ENCODE measurements at places on chromosomes 5 and 9.

DNA sequence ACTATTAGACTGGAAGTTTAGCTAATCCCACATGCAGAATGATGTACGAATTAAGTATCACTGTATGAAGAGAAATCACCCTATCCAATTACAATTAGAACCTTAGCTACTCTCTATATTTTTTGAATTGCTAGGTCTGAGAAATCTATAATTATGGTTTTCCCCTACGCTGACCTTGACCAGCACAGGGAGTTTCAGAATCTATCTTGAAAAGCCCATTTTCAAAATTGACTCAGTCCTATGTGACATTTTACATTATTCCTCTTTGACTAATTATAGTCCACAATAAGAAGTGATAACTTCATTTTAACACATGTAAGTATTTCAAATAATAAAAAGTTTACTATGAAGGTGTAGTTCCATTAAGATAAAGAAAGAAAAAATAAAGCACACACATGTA is 21.5 kb downstream of the NUDT12 start:
- DNase-seq: no peak

DNA sequence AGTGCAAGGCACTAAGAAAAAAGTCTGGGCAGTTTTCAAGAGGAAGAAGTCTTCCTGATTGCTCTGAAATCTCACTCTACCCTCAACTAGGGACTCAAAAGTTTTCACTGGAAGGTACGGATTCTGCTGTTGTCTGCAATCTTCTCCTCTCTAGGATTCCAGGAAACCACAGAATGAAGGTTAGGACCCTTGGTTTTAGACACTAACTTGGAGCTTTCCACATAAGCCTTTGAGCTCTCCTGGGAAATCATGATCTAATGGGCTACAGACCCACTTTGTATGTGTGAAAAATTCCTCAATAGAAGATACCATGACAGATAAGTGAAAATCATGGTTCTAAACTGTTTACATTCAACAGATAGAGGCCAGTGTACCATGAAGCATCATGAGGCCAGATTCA is 265.1 kb downstream of the PSAT1 start:
- DNase-seq: no peak

DNA sequence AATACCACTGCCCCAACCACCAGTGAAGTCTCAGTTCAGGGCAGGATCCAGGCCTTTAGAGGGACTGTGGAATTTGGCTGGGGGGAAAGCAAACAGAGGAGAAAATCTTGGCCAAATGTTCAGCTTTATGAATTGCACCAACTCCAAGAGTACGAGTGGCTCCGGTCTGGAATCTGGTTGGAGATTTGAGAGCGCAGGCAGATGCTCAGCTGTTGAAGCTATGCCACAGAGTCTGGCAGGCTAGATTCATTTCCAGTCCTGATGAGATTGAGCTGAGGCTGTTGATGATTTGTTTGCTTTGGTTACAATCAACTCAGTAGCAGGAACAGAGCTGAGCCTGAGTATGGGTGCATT is 9.1 kb upstream of the HSPB3 start:
- DNase-seq: no peak

- no peak for DNase-seq
Measured at GRCh38 chr9:33043671-33044070, 18.6 kb downstream of the DNAJA1 start.

GRCh38 chr5:10457682-10458574 is 16.2 kb downstream of the ROPN1L start:
- no peak for DNase-seq

- DNase-seq: no peak
Measured at GRCh38 chr5:66609615-66610014, 13.4 kb downstream of the MAST4 start.

DNA sequence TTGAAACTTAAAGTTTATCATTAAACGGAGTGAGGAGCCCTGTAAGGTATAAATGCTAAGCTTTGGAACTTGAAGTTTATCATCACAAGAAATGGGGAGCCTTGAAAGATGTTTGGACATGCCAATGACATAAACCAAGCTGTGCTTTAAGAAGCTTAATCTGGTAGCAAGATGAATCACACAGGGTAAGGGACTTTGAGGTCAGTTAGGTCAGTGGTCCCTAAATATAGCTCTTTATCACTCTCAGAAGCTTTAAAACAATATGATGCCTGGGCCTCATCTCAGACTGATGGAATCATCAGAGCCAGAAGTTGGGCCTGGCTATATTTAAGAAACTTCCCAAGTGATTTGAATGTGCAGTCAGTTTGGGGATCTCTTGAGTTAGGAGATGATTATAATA is 85.7 kb downstream of the TNC start:
- DNase-seq: no peak

GRCh38 chr5:16013334-16014065 is 166.1 kb downstream of the MARCHF11 start:
- no peak for DNase-seq

GRCh38 chr9:87336914-87337333 is 160.7 kb upstream of the DAPK1 start:
- peak; percentile 85 for DNase-seq

- DNase-seq: no peak
Measured at GRCh38 chr9:130806327-130806716, 28.7 kb upstream of the ABL1 start.

- peak; percentile 8 for DNase-seq
Measured at GRCh38 chr9:132008855-132009812, 70.5 kb downstream of the MED27 start.

- DNase-seq: no peak
Measured at GRCh38 chr5:77012601-77013000, 17.6 kb upstream of the AGGF1 start.

DNA sequence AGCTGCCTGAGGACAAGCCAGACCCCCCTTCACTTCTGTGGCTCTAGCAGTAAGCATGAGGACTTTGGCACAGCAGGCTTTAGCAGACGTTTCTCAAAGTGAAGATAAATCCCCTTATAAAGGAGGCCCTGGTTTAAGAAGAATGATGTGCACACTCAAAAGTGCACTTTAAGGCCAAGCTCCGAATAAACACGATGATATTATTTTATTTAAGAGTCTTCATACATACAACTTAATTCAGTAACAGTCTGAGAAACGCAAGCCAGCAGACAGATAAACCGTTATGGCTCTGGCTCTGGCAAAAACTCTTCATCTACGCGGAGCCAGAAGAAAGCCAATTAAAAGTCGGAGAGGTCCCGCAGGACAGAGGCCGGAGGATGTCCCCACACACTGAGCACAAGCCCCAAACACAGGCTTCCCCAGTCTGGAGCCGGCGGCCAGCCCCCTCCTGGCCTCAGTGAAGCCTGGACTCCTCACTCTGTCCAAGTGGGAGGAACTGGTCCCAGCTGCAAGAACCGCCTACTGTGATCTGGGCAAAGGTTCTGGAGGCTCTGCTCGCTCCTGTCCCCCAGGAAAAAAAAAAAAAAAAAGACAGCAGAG is 44.6 kb downstream of the ADAMTS2 start:
- DNase-seq: no peak

DNA sequence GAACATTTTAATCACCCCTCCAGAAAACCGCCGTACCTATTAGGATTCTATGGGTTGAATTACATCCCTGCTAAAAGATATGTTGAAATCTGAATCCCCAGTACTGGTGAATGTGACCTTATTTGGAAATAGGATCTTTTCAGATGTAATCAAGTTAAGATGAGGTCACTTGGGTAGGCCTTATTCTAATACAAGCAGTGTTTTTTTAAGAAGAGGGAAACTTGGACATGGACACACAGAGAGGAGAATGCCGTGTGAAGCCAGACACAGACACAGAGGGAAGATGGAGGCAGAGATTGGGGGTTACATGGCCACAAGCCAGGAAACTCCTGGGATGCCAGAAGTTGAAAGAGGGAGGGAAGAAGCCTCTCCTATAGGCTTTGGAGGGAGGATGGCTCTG is 183.5 kb downstream of the GNA14 start:
- no peak for DNase-seq

DNA sequence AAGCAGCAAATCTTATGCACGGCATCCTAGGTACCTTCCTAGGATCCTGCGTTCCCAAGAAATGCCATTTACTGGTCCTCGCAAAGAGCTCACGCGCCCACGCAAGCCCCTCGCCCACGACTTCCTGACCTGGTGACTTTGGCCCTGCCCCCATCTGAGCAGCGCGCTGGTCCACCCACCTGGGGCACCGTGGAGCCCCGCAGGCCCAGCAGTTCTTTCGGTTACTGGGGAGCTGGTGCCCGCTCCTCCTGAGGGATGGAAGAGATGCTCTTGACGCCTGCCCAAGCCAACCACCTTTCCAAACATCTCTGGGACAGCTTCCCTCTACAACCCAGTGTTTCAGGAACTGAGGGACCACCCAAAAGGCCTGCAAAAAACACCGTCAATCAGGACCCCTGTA is 16.7 kb downstream of the EQTN start:
- no peak for DNase-seq

- DNase-seq: no peak
Measured at GRCh38 chr5:133821311-133821741, 147.1 kb downstream of the C5orf15 start.

GRCh38 chr5:161167016-161167767 is 315.2 kb upstream of the ATP10B start:
- peak; percentile 66 for DNase-seq

DNA sequence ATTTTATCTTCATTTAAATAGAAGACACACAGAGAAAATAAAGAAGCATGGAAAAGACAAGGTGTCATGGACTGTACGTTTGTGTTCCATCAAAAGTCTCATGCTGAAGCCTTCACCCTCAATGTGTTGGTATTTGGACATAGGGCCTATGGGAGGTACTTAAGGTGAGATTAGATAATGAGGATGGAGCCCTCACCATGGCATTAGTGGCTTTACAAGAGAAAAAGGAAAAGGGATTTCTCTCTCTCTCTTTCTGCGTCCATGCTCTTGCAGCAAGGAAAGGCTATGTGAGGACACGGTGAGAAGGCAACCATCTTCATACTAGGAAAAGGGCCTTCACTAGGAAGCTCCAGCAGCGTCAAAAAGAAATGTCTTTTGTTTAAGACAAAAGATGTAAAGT is 797.0 kb upstream of the CDH10 start:
- DNase-seq: no peak

- no peak for DNase-seq
Measured at GRCh38 chr5:169838688-169839087, 141.6 kb downstream of the INSYN2B start.

DNA sequence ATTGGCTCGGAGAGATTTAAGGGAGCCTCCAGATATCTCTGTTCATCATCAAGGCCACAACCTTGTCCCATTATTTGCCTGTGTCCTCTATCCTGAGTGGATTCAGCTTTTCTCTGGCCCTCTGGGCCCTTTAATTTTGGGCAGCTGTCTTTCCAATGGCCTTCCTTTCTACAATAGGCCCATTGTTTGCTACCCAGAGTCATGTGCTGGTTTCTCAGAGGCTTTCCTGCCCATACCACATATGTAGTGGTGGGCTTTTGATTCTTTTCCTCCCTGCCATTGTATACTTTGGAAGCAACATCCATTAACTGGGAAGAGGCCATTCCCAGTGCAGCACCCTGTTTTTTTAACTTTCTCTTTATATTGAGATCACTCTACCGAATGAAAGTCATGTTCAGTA is 233.9 kb upstream of the SGCD start:
- DNase-seq: no peak

- DNase-seq: no peak
Measured at GRCh38 chr9:121453232-121453892, 46.3 kb downstream of the GGTA1 start.

GRCh38 chr5:102536323-102536928 is 37.6 kb upstream of the SLCO6A1 start:
- peak; percentile 2 for DNase-seq

DNA sequence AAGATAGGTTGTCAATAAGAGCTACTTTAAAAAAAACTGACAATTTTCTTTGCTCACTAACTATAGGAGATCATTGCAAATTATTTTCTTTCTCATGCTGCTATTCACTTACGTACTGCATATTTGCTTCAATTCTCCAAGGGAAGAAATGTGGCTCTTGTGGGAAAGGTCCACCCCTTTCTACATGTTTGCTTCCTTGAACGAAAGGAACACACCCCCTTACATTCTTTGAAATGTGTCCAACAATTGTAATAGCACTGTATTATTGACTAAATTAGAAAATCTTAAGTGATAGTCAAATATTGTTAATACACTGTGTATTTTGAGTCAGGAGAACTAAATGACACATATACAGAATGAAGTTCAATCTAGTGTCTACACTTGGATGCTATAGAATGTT is 5.2 kb downstream of the MEF2C start:
- no peak for DNase-seq

DNA sequence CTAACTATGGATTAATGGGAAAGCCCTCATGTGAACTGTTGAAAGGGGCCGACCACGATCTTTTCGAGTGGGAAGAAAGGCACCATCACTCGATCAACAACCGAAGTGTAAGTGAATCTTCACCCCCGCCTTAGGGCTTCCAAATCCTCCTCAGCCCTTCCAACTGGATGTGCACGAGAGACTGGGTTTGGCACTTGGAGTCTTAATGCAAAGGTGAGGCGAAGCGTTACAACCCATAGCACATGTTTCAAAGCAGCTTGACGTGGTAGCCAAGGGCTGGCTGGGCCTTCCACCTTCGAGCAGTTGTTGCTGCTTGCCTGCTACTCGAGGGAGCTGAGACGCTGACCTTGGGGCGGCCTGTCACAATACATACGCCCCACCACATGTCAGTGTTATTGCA is 5.7 kb upstream of the LCN9 start:
- DNase-seq: no peak

- no peak for DNase-seq
Measured at GRCh38 chr5:80141147-80141671, 106.1 kb downstream of the THBS4 start.

- DNase-seq: no peak
Measured at GRCh38 chr5:172107571-172107970, 80.5 kb downstream of the STK10 start.

DNA sequence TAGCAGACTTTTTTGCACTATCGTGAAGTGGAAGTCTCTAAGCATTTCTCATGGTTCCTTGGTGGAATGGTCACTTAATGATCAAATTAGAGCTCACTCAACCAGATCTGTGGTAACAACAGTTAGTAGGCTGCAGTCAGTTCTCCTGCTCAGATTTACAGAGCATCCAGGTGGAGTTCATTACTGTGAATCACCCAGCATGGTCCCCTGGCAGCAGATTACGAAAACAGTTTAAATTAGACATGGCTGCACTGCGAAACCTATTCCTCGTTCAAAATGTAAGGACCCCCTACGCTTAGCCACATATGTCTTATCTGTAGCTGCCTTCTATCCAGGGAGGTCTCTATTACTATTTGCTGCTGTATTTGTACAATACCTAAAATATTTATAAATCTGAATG is 823.6 kb upstream of the ARRDC3 start:
- no peak for DNase-seq

DNA sequence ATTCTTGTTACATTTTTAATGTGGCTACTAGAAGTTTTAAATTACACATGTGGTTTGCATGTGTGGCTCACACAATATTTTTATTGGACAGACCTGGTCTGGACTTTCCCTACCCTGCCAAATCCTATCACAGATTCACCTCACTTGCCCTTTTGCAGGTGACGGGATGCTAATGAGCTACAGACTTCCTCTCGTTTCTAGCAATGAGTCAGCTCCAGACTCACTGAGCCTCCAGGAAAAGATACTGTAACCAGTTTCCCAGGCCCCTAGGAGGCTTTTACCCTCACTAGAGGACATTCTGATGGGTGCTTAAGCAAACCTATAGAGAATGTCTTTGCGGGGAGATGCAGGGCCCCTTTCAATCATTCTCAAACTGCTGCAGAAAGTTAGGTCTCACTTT is 135.4 kb downstream of the WDR41 start:
- DNase-seq: no peak

Data from NCI-H1092 treated with DMSO at 0.1 percent for 48 hours (cell line).